T-helper 2 cell treated with Interferon-gamma antibody and Interleukin-4, amounts not matched to agents 5 μg/mL and 100 μg/mL, for 36 hours (primary cell): ENCODE measurements at places on chromosomes 7 and 10.

GRCh38 chr7:157097569-157097968 lies 41.2 kb upstream of the UBE3C start:
- DNase-seq = no peak

- DNase-seq = no peak
Observed at GRCh38 chr7:112092709-112093395, 113.3 kb downstream of the DOCK4 start.

DNA sequence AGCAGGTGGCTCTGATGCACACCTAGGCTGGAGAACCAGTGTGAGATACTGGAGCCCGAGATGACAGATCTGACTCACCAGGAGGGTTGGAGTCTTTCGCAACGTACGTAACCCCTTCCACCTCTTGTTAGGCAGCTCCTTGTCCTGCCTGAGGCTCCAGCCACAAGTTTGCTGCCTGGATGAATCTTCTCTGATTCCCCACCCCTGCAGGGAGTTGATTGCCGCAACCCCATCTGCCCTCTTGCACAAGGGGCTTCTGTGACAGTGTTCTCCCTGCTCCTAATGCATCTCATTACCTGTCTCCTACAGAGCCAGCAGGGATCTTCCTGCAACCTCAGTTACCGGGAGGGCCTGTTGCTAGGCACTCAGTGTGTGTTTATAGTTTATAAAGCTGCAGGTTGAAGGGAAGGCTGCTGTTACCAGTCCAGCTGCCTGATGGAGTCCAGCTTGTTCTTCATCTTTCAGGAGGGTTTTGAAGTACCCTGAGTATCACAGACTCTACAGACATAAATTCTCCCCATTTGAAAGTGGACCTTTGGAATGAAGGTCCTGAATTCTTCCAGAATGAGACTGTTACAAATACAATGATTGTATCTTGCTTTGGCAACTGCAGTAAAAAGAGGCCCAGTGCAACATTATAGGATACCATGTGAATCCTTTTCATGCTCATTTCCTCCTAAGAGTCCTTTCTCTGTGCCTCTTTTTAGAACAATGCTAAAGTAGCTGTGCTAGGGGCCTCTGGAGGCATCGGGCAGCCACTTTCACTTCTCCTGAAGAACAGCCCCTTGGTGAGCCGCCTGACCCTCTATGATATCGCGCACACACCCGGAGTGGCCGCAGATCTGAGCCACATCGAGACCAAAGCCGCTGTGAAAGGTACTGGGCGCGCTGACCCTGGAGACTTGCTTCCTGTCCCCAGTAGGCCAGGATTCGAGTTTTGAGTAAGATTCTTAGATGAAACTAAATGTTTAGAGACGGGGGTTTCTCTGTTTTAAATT lies 6.5 kb downstream of the MDH2 start:
- no peak for DNase-seq

GRCh38 chr10:89458291-89458690 lies 43.9 kb downstream of the IFIT5 start:
- no peak for DNase-seq

DNA sequence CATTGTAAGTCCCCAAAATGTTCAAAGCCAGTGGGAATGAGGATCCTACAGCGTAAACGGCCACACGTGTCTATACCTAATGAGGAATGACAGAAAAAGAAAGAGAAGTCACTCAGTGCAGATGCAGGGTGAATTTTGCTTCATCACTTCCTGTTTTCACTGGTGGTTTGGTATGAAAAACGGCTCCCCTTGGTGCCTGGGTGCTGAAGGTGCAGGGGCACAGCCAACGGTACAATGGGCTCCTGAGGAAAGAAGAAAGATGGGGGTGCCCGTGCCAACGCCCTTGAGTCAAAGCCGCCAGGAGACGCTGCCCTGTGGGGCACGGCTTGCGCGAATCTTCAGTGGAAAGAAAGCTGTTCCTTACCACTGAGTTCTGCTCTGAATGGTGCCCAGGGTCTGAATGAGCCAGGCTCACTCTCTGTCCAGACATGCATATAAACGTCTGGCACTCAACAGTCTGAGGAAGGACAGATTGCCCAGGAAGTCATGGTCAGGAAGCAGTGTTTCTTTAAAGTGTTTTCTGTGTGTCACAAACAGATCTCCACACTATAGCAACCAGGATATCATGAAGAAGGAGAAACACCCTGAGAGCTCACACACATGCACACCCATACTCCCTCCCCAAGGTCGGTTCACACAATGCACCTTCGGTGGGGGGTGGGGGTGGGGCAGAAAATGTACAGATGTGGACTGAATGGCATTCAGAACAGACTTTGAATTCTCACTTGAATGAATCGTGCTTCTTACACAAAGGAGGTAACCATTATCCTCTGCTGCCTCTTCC lies 105.8 kb downstream of the ELMO1 start:
- peak; percentile 69 for DNase-seq

DNA sequence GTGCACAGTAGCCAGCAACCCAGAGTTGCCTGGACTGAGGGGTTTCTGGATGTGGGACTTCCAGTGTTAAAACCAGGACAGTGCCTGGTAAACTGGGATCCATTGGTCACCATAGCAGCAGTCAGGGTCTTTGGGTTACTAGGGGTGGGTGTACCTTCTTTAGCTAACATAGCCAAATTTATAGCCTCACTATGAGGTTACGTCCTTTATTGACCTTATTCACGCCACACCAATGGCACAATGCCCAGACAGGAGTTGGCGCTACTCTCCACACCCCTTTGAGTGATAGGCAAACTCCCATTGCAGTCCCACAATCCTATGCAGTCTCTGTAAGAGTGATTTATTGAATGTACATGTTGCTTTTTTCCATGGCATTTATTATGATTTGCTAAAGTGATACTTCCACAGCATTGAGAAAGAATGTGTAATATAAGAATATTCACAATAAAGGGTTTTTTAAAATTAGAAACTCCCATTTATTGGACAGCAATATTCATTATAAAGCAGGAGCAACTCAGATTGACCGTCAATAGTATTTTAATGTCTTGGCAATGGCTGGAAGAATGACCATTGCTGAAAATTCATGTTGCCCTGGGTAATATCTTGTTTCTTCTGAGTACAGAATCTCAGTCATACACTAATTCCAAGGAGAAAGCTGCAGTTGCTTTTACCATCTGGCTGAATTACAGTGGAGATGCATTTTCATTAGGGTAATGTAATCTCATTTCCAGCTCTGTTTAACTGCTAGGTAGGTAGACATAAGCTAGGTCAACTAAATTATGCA lies 26.1 kb downstream of the IFIT5 start:
- DNase-seq = no peak

- DNase-seq = no peak
Observed at GRCh38 chr10:76044751-76045150, 613.3 kb downstream of the LRMDA start.

DNA sequence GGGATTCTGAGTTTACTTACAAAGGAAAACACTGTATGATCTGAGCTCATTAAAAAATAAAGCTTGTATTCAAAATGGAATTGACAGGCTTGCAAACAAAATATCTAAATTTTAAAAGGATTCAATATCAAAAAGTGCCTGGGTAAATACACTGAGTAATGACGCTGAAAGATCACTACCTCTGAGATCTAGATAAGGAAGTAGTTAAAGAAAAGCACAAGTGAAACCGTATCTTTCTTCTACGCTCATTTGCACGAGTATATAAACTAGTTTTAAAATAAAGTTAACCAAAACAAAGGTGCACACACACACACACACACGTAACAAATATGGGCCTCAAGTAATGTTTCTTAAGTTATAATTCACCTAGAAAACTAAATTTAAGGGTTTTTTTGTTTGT lies 93.4 kb downstream of the SNX13 start:
- no peak for DNase-seq

DNA sequence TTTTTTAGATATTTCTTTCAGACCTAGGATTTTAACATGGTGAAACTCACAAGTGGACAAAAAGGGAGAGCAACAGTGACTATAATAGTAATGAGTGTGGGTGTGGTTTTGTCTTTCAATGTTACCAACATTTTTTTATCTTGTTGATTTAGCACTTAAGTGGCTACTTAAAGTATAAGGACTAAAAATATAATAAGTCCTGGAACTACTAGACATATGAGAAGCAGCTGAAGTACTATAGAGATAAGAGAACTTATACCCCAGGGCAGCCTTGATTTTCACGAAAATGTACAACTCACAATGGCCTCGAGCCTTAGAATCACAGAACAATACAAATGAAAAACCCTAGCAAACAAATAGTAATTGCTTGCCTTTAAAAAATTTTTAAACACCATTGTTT lies 1151.8 kb downstream of the TYW1 start:
- no peak for DNase-seq

GRCh38 chr10:60963441-60964256 lies 19.7 kb upstream of the RHOBTB1 start:
- no peak for DNase-seq

GRCh38 chr7:27478084-27478483 lies 184.6 kb downstream of the HIBADH start:
- DNase-seq = no peak

DNA sequence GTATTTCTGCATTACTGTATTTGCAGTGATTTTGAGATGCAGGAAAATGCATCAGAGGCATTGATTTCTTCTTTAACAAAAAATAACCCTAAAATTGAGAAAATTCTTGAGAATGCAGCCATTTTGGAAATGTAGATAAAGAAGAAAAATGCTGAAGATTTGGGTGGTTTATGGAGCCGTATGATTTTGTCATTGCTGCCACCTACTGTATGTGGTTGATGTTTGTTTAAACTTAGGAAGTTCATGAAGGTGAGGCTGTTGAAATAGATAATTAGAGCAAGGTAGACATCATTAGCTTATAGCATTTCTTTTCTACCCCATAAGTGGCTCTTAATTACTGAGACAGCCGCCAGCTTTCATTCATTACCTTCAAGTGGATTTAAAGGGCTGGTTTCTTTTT lies 92.1 kb upstream of the SAMD8 start:
- DNase-seq = no peak

DNA sequence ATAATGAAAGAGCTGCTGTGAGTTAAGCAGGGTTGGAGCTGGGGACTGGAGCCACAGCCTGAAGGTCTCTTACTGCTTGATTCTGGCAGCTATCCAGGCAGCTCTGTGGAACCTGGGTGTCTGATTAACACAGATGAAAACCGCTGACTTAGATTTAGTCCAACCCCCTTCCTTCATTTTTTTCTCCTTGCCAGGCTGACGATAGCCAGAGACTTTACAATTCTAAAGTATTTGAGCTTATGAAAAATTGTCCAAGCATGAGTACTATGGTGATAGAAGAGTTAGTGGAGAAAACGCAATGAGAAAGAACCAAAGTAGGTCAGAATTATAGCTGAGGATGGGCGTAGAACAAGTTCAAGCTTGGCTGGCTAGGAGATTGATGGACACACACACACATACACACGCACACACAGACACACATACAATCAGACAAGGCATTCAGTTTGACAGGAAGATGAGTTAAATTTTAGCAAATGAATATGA lies 13.5 kb upstream of the GPR85 start:
- no peak for DNase-seq

- no peak for DNase-seq
Observed at GRCh38 chr10:43195557-43195956, 57.3 kb downstream of the CSGALNACT2 start.

GRCh38 chr10:6979371-6979770 lies 399.3 kb upstream of the PRKCQ start:
- no peak for DNase-seq

- no peak for DNase-seq
Observed at GRCh38 chr10:8221451-8221850, 167.0 kb downstream of the GATA3 start.

DNA sequence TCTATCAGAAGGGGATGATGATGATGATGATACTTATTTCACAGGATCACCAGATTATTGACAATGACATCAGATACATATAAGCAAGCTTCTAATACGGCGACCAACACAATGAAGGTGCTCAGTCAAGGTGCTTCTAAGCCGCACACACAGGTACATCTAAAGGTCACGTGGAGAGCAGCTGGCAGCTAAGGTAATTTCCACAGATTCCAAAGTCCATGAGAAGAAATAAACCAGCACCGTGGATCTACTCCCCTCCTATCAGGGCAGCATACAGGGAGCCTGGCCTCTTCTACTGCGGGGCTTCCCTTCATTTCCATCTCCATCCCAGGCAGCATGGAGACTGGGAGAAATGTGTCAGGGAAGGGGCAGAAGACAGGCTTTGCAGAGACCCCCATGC lies 37.5 kb downstream of the DENND11 start:
- DNase-seq = no peak

DNA sequence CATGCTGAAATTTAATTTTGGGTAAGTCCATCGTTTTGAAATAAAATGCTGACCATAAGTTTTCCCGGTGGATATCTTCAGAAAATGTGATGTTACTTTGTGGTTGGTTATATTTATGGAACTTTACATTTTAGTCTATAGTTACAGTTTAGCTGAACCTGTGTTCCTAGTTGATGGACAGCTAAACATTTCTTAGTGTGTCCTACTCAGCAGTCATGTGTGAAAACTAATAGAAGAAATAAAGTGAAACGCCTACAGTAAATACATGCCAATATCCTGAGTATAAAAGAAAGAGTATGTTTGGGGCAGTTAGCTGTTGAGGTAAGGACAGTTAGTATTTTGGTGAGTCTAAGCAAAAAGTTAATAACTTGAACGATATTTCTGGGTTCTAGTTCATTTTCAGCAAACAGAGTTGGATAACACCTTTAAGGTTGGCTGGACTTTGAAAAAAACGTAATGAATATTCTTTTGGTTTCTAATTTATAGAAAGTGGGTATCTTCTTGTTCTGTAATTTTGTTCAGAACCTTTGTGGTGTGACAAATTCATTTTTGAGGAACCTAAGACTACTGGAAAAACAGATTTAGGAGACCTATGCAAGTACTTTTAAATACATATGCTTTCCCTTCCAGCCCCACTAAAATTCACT lies 28.7 kb downstream of the LCOR start:
- DNase-seq = no peak

- no peak for DNase-seq
Observed at GRCh38 chr10:10796774-10797415, 220.8 kb upstream of the CELF2 start.

- DNase-seq = peak; percentile 63
Observed at GRCh38 chr7:1961701-1962276, 271.0 kb downstream of the MAD1L1 start.

GRCh38 chr7:7201578-7202374 lies 19.4 kb downstream of the C1GALT1 start:
- peak; percentile 15 for DNase-seq

GRCh38 chr7:25776744-25777123 lies 375.3 kb upstream of the NFE2L3 start:
- DNase-seq = no peak

GRCh38 chr7:139340808-139341057 lies 404 bp upstream of the FMC1 start:
- no peak for DNase-seq

DNA sequence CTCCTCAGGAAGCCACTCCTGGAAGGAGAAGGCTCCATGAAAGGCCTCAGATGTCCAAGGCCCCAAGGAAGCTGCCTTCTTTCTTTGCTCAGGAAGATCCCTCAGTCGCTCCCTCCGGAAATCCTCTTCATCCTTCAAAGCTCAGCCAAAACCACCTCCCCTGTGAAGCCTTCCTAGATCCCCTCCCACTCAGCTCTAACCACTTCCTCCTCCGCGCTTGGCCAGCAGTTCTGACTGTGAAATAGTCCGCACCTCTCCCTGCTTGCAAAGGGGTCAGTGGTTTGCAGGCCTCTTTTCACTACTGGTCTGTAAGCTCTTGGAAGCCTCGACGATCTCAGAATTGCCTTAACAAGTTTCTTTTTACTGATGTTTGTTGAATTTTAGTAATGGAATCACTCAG lies 23.9 kb downstream of the PYROXD2 start:
- no peak for DNase-seq

- no peak for DNase-seq
Observed at GRCh38 chr10:17452060-17452841, 2.1 kb downstream of the ST8SIA6 start.
